ENCODE measurements at places on chromosomes 7 and 10. TPM values are rescaled to one million over a fixed set of nuclear protein-coding genes. Genes with fewer than 3 reads are reported as not detected.

DNA sequence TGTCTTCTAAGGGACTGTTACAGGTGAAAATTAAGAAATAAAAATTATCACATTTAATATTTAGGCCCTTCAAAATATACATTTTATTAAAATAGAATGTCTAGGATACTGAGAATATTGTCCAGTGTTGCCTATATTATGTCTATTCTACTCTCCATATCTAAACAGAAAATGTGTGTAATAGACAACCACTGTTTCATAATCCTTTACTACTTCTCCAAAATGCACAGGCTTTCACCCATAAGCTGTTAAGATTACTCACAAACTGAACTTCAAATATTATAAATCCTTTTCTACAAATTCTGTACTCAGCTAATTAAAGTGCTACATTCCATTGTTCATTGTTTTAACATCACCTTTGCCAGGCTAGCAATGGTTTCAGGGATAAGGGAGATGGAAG is 56.7 kb upstream of the TFEC start:
- peak; percentile 57 for DNase-seq
- H3K4me3 ChIP-seq: no peak overlapping the region
- peaks cover 5% of the 10 kb centered on the region for H3K27me3 ChIP-seq
- H3K36me3 ChIP-seq: no peaks in the 10 kb centered on the region

Gene RASSF4
- total RNA-seq: 4.0 TPM

GRCh38 chr7:16753932-16754855 is 639 bp downstream of the TSPAN13 start:
- peaks cover 12% of the 10 kb centered on the region for H3K4me1 ChIP-seq
- H3K4me3 ChIP-seq: peak overlapping the region; percentile 85
- peak overlapping the region; percentile 7 for H3K27ac ChIP-seq
- no peaks in the 10 kb centered on the region for H3K36me3 ChIP-seq

DNA sequence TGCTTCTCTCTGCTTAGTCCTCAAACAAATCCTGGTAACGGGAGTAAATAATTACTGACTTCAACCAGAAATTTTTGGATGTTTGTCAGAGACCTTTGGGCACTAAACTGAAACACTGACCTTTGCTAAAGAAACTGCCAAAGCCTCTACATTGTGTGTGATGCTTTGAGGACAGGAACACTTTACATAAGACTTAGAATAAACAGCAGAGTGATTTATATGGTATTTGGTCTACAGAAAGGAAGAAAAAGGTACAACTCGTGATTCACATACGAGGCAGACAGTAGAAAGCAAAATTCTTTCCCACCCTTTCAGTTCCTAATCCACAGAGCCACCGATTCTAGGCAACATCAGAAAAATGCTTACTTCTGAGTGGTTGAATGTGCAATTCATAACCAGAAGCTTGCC is 59.8 kb downstream of the SLC16A12 start:
- no peak for DNase-seq
- H3K36me3 ChIP-seq: no peaks in the 10 kb centered on the region
- H3K27me3 ChIP-seq: no peaks in the 10 kb centered on the region

GRCh38 chr10:124003871-124004662 is 89.3 kb downstream of the CHST15 start:
- H3K27ac ChIP-seq: no peak overlapping the region
- no peaks in the 10 kb centered on the region for H3K27me3 ChIP-seq
- no peaks in the 10 kb centered on the region for H3K36me3 ChIP-seq
- H3K4me3 ChIP-seq: no peak overlapping the region

DNA sequence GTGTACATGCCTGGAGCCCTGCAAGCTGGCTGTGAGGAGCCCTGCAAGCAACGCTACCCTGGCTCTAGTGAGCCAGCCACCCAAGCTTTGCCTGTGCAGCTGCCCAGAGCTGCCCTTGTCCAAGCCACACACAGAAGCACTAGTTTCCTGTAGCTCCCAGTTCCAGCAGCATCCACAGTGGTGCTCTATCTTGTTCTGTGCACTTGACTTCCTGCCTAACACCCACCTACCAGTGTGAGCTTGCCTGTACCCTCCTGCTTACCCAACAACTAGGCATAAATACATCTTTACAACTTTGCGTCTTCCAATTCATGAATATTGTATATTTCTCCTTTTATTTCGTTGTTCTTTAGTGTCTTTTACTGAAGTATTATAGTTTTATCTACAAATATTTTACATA is 32.2 kb upstream of the ZNF518A start:
- DNase-seq: no peak
- no peaks in the 10 kb centered on the region for H3K36me3 ChIP-seq
- H3K4me3 ChIP-seq: no peak overlapping the region
- H3K4me1 ChIP-seq: no peaks in the 10 kb centered on the region

- peak; percentile 57 for DNase-seq
- no peak overlapping the region for H3K27ac ChIP-seq
- H3K4me1 ChIP-seq: peaks cover 10% of the 10 kb centered on the region
- peaks cover 4% of the 10 kb centered on the region for H3K36me3 ChIP-seq
- no peak overlapping the region for H3K4me3 ChIP-seq
These were observed 47.5 kb downstream of the FAM53B start for GRCh38 chr10:124696446-124697392.

- peak within 1 kb of the TSS; percentile 84 for H3K4me3 ChIP-seq
- peaks cover 13% of the 10 kb centered on the region for H3K4me1 ChIP-seq
- H3K36me3 ChIP-seq: no peaks in the 10 kb centered on the region
These were observed at the start of gene VSTM4 for GRCh38 chr10:49115015-49115795. VSTM4 (minus strand) TSS chr10:49115522; CDS start chr10:49115485, 37 bp downstream.

Gene CDCA7L
- 35.1 TPM for total RNA-seq

DNA sequence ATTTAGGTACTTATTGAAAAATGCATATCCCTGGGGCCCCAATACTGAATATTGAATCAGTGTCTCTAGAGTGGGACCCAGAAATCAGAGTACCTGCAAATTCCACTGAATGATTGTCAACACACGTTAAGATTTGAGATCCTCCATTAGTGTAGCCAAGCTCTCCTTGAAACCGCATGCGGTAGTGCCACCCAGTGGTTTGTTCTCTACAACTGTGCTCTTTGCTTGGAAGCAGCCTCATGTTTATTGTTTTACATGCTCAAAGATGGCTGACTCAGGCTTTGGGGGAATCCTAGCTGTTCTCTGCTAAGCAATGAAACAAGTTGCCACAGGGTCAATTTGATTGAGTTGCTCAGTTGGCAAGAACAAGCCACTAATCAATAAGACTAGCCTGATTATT is 340.2 kb upstream of the CELF2 start:
- H3K27me3 ChIP-seq: no peaks in the 10 kb centered on the region
- H3K36me3 ChIP-seq: no peaks in the 10 kb centered on the region
- no peak overlapping the region for H3K4me3 ChIP-seq
- no peak overlapping the region for H3K27ac ChIP-seq
- no peak for DNase-seq
- no peaks in the 10 kb centered on the region for H3K4me1 ChIP-seq

GRCh38 chr10:121134711-121135110 is 283.5 kb downstream of the WDR11 start:
- no peaks in the 10 kb centered on the region for H3K36me3 ChIP-seq
- DNase-seq: peak; percentile 23
- H3K4me3 ChIP-seq: no peak overlapping the region
- no peaks in the 10 kb centered on the region for H3K27me3 ChIP-seq
- no peaks in the 10 kb centered on the region for H3K4me1 ChIP-seq
- no peak overlapping the region for H3K27ac ChIP-seq

GRCh38 chr10:103747193-103747865 is 108.0 kb downstream of the SH3PXD2A start:
- no peaks in the 10 kb centered on the region for H3K36me3 ChIP-seq
- DNase-seq: peak; percentile 84
- H3K4me3 ChIP-seq: no peak overlapping the region
- peak overlapping the region; percentile 61 for H3K27ac ChIP-seq
- H3K27me3 ChIP-seq: no peaks in the 10 kb centered on the region

Gene ABCC2
- 1.8 TPM for total RNA-seq

All from osteoblast (primary cell).